ENCODE measurements at places on chromosomes 2 and 18.

- DNase-seq = peak; percentile 99
Measured at GRCh38 chr2:46872902-46873603, 42.6 kb downstream of the MCFD2 start.

DNA sequence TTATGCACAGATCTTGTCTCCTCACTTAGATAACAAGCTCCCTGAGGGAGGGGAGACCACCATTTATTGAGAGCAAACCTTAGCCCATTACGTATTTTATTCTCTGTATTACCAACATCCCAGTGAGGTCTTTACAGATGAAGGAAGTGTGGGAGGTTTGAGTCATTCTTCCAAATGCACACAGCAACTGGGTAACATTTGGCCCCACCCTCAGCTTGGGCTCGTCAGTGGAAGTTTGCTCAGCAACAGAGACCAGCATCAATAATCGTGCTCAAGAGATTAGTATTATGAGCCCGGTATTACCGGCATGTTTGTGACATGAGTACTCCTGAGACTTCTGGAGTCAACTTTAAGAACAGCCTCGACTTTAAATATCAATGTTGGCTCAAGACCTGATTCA, 168.6 kb downstream of the ETAA1 start:
- peak; percentile 70 for DNase-seq

- DNase-seq = peak; percentile 21
Measured at GRCh38 chr2:231936491-231936890, 10.3 kb upstream of the NPPC start.

- DNase-seq = no peak
Measured at GRCh38 chr2:85174943-85175342, 41.8 kb downstream of the TCF7L1 start.

GRCh38 chr2:232448304-232448690, 7.7 kb upstream of the ALPI start:
- no peak for DNase-seq

DNA sequence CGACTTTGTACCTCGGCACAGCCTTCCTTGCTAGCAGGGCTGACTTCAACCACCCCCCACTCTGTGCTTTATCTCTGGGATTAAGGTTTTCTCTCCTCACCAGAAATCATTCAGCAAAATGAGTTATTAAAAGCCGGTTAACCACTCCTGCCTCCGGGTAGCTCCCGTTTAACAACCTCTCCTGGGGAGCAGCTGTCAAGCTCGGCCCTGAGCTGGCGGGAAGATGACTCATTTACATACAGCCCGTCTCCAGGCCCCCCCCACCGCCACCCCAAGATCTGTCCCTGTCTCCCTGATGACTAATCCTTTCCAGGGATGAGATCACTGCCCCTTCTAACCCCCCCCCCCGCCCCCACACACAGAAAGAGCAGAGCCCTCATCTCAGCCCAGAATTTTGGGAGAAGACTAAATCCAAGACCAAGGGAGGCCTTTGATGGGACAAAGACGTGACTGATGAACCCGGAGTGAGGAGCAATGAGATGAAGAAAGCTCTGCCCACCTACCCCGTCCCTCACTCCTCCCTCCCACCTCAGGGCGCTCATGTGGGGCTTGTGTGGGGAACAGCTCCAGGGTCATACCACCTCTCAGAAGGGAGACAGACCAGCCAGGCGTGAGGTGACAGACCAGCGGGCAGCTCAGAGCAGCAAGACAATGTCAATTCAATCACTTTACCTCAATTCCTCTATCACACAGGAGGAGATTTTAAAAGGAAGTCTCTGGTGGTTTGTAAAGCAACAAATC, 131.4 kb downstream of the MSH2 start:
- DNase-seq = peak; percentile 97

DNA sequence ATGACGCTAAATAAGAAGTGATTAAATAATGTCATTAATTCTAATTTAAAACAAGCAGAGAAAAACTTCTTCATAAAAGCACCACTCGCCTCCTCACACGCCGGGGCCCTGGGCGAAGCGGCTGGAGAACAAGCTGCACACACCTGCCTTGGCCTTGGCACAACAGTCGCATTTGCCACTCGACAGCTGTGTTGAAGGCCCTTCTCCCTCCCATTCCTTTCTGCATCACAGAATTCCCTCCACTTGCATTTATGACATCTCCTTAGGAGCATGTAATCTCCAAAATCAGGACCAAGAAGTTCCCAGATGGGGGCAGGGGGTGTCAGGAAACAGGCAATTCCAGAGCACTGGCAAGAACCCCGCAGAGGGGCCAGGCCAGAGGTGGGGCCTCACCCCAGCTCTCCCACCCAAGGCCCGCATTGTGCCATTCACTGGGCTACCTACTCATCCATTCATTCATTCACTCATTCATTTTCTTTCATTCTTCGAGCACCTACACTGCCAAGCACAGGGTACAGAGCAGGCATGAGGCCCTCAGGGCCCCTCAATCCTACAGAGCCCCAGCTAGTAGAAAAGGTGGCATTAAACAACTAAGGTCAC, 6.4 kb downstream of the HDAC4 start:
- no peak for DNase-seq

- no peak for DNase-seq
Measured at GRCh38 chr18:76373297-76373696, 121.7 kb downstream of the ZNF516 start.

GRCh38 chr2:39139511-39140237, 18.8 kb upstream of the SOS1 start:
- no peak for DNase-seq

GRCh38 chr2:203164311-203164935, 74.4 kb upstream of the CYP20A1 start:
- DNase-seq = peak; percentile 5

DNA sequence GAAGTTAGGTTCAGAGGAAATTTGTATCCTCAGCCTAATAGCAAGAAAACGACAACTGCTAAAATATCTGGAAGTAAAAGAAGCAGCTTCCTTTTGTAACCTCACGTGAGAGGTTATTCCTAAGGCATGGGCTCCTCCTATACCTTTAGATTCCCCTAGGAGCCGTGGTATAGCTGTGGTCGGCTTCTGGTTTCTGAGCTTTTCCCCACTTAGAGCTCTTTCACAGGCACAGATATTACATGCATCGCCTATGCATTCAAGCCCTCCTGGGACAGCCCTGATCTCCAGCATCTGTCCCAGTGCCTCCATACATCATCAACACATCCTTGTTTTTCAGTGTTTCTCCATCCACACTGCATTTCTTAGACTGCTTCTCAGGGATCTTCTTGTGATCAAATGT, 289.0 kb downstream of the ALPK2 start:
- no peak for DNase-seq

DNA sequence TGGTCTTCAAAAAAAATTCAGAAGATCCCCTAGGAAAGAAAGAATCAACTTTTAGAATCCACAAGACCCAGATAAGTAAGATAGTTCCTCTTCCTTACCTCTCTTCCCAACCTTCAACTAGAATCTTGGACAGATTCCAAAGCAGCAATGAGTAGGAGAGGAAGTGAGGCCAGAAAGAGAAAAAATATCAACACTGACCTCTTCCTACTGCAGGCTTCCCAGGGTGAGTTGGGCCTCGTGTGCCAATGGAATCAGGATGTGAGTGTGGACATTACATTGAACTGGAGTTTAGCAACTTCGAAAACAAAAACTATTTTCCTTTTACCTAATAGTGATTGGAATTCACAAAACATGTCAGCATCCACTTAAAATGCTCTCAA, 102.5 kb upstream of the PIEZO2 start:
- DNase-seq = peak; percentile 66

GRCh38 chr2:46863882-46864281, 51.7 kb downstream of the MCFD2 start:
- DNase-seq = no peak

DNA sequence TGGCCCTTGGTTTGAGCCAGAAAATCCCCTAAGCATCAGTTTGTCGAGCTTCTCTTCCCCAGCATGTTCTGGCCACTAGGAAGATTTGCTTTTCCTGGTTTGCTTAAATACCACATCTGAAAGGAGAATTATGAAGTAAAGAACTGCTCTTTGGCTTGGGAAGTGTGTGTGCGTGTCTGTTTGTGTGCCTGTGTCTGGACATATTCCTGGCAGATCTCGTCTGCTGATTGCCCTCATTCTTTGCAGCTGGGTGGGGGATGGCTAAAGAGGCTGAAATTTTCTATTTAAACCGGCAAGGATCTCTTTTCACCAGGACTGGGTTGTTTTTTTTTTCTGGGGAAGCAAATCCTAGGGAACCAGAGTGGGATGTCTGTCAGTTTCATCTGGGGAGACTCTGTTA, 57.3 kb upstream of the MBOAT2 start:
- no peak for DNase-seq

DNA sequence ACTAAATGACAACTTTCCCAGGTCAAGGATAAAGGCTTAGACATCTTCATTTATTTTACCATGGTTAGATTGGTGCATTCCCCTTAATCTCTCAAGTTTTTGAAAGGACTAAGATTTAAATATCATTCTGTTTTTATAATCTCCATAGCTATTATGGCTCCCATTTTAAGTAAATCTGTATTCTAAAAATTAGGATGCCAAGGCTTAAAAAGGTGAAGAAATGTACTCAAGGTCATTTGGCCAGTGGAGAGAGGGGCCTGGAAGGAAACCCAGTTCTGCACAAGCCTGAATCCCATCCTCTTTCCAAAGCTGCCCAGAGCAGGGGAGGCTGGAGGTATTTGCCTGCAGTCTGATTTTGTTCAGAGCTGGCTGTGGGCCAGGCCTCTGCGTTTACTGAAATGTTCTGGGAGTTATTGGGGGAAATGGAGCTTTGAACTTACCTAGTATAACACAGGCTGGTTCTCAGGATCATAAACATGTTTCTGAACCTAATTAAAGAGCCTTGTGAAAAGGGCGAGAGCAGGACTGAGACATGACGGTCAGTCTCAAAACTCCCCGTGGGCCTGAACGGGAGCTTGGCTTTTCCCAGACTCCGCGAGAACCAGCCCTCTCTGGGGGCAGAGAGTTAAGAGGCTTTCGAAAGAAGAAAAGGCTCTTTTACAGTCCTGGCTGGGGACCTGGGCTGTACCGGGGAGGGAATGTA, 85.6 kb downstream of the DDX1 start:
- no peak for DNase-seq

DNA sequence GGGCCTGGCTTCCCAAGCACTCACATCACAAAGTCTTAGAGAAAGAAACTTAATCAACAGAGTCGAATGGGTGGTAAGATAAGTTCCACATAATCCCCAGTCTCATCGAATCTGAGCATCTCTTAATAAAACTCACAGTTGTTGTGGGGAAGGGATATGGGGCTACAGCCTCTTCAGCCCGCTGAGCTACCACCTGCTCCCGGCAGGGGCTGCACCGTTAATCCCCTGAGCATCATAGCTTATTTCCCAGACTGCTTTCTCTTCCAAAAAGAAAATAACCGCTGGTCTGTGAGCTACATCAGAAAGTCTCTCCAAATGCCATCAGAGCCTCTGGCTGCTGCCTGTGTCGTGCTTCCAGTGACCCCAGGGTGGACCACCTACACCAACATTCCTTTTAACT, 139.4 kb upstream of the CELF4 start:
- no peak for DNase-seq

DNA sequence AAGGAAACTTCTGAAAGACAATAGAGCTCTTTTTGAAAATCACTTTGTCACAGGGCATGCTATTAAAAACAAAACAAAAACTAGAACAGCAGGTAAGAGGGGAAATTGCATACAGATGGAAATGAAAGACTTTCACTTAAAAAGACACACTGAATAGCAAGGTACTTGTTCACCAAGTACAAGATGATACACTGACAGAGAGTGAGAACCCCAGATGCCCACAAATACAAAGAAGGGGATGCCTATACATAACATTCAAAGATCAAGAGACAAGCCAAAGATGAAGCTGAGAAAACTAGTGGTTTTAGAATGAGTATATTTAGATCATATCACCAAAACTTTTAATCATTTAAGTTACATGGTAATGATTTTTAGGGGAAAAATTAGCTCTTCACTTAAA, 60.7 kb downstream of the ASXL2 start:
- DNase-seq = no peak

DNA sequence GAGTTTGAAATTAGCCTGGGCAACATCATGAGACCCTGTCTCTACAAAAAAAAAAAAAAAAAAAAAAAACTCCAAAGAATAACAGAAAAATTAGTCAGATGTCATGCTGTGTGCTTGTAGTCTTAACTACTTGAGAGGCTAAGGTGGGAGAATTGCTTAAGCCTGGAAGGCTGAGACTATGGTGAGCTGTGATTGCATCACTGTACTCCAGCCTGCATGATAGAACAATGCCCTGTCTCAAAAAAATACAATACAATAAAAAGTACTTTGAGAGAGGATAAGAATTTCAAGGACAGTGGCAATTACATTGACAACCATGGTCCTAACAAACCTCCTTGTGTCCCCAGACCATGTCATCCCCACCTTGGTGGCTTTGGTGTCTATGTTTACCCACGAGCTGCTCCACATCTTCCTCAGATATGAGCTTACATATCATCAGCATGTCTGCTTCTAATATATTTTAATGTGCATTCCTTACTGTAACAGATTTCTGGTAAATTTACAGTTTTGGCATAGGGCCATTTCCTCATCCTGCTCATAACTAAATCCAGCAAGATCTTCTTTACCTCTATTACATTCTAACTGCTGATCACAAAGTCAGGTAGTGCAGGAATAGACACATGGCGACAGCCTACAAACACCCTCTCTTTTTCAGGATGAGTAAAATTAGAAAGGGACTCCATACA, 437.7 kb upstream of the HNRNPA3 start:
- peak; percentile 65 for DNase-seq

GRCh38 chr2:95354925-95355324, 47.6 kb upstream of the FAHD2A start:
- no peak for DNase-seq

GRCh38 chr2:217698691-217699090, 304.1 kb downstream of the TNS1 start:
- DNase-seq = no peak

GRCh38 chr2:16034151-16034974, 94.0 kb downstream of the MYCN start:
- DNase-seq = no peak

- no peak for DNase-seq
Measured at GRCh38 chr2:7658486-7658885, 741.3 kb downstream of the RNF144A start.

DNA sequence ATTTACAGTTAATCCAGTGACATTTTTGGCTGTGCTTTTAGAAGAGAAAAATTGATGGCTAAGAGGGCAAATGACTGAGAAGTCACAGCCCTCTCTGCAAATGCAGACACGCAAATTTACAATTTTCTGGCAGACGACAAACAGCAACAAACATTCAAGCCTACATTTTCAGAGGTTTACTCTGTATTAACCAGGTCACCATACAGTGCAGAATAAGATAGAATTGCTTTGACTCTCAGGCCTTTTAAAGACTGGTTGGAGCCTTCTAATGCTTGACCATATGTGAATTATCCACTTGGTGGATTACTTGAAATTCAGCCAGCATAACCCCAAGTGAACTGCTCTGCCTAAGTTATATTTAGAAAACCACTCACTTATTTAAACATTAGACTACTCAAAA, 280.9 kb upstream of the STON1 start:
- DNase-seq = peak; percentile 64

- DNase-seq = no peak
Measured at GRCh38 chr2:96324721-96325040, 436 bp upstream of the ITPRIPL1 start.

- no peak for DNase-seq
Measured at GRCh38 chr18:48914581-48915251, 36.0 kb downstream of the SMAD7 start.

Measured in fibroblast of skin of right biceps (primary cell).